ENCODE measurements at places on chromosomes 12 and 14.

- DNase-seq, result no peak
Observed at GRCh38 chr14:68820999-68821683, 28.3 kb upstream of the ZFP36L1 start.

- peak; percentile 62 for DNase-seq
Observed at GRCh38 chr12:30796313-30796780, 41.6 kb upstream of the CAPRIN2 start.

GRCh38 chr14:87989221-87989955 lies 3.6 kb downstream of the GALC start:
- no peak for DNase-seq

DNA sequence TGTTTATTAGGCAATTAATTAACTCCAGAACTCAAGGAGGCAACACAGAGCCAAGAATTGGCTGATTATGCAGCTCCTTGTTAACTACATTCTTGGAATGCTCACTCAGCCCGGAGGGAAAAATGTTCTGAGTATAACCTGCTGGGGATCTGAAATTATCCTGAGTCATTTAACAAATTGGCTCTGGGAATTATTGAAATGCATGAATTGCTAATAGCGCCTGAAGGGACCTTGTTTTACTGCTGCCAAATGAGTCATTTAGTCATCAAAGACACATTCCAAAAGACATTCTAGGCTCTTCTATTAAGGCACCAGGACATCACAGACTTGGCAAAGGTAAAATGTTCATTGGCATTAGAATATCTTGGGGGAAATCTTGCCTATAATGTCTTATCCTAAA lies 13.0 kb downstream of the TMEM52B start:
- DNase-seq, result peak; percentile 47

DNA sequence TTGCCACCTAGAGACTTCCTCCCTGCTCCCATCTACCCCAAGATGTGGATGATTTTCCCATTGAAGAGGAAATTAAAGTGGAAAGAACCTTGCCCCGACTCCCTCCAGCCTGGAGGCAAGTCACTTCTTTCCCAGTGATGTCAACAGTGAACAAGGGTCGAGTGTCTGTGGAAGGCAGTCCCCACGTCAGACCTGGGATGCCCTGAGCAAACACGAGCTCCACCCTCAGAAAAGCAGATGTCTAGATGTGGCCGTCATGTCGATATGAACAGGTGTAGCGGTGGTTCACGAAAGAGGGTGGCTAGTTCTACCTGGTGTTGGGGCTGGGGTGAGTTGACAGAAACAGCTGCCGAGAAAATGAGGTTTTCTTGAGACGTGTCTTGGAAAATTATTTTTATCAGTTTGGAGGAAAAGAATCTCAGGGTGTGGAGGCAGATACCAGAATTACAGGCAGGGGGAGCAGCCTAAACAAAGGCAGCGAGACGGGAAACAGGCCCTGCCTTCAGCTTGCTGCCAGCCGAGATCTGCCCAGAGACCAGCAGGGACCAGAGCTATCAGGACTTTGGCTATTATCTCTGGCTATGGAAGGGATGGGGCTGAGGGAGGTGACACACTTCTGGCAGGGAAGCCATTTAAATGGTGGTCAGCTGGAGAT lies 25.9 kb downstream of the SYNDIG1L start:
- DNase-seq, result peak; percentile 38

DNA sequence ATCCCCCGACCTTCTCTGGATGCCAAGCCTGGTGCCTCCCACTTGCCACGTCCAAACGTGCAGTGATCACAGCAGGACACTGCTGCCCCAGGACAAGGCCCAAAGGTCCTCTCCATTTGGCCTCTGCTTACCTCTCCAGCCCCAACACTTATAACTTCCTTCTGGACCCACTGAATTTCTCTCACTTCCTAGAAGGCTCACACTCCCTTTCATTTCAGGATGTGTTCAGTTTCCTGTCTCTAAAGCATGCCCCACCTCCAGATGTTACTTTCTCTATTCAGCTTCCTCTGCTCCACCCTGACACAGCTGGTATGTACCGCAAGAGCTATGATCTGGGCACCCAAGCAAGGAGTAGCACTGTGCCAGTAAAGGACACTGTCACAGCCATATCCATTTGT lies 33.0 kb downstream of the CDKL1 start:
- peak; percentile 36 for DNase-seq

DNA sequence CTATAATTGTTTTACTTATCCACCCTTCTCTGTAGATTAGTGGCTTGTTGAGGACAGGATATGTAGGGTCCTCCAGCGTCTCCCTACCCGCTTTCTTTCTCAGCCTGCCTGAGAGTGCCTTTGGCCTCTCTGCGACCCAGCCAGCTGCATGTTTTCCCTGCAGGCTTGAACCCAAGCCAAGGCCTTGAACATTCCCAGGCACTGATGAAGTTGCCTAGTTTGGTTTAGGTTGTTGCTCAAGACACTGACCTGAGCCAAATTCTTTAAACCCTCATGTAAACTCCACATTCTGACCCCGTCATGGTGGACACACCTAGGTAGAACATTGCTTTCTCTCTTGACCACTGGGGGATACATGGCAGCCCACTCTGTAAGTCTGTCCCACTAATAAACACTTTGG lies 33.4 kb upstream of the TXNRD1 start:
- peak; percentile 98 for DNase-seq

DNA sequence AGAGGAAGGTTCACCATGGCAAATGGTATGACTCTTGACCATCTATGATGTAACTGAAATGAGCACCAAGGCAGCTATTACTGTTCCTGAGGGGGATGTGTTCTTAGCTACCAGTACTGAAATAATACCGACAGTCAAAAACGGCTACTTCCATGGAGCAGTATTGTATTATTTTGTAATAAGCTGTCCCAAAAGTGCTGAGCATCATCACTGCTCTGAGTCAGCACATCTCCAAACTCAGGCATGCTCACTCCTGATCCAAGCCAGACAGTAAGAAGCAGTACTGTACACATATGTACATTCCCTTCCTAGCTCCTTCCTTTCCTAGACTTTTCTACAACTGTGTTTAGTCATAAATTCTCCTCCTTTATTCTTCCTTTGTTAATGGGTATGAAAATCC lies 8.6 kb downstream of the VTI1B start:
- DNase-seq, result peak; percentile 67

- no peak for DNase-seq
Observed at GRCh38 chr14:75371297-75371696, 56.5 kb upstream of the JDP2 start.

DNA sequence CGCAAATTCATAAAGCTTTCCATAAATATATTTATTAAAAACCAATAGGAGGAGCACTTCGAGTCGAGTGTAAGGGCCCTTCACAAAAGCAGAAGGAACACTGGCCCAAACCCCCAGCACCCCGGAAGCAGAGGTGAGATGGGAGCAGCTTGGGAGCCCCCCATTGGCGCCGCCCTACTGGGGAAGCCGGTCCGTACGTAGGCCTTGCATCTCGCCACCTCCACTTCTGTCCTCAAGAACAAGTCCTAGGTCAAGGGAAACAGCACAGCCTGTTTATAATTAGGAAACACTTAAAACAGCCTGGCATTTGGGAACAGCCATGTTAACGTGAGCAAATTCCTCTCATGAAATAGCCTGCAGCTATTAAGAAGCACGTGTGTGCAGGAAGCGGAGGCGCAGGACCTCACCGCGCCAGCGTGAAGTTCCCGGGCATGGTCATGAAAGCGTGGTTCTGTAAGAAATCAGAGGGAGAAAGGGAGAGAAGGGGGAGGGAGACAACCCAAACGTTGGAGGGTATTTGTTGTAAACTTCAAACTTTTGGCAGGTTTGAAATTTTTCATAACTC lies 7.7 kb downstream of the ANKRD9 start:
- no peak for DNase-seq

GRCh38 chr12:48019639-48020265 lies 15.5 kb upstream of the COL2A1 start:
- no peak for DNase-seq

DNA sequence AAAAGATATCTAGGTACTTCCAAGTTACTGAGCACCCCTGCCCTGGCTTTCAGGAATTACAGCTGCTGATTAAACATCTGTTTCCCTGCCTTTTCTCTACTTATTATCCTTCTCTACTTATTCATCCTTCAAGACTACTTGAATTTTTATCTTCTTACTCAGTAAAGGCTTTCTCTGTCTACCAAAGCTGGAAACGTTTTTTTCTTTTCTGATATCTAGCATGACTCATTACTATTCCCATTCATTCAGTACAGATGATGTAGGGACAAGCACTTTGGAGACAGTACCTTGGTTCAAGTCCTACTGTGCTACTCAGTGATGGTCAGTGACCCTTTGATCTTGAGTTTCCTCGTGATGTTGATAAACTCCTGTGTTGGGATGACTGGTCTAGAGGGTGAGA lies 848.7 kb downstream of the NRXN3 start:
- peak; percentile 65 for DNase-seq

GRCh38 chr14:70357985-70358384 lies 1.5 kb downstream of the COX16 start:
- DNase-seq, result no peak

- DNase-seq, result no peak
Observed at GRCh38 chr14:80930095-80930494, 11.4 kb downstream of the CEP128 start.

DNA sequence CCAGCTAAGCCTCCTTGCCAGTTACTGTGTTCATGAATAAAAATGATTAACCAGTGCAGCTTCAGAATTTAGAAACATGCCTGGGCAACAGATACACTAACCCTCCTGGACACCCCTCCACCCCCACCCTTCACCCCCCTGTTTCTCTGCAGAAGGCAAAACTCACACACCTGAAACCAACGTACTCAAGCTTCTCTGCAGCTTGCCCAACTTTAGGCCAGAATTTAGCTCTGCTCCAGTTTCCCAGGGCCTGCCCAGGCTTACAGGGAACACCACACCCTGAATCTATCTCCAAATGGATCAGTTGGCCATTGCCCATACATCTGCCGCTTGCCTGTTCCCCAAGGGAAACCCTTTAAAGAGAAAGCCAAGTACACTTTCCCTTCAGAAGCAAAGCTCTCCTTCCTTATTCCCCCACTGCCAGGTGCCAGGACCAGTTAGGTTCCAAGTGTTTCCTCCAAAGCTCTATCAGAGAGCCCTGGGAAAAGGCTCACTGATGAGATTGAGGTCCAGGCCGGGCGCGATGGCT lies 1.8 kb upstream of the SPPL3 start:
- DNase-seq, result no peak

DNA sequence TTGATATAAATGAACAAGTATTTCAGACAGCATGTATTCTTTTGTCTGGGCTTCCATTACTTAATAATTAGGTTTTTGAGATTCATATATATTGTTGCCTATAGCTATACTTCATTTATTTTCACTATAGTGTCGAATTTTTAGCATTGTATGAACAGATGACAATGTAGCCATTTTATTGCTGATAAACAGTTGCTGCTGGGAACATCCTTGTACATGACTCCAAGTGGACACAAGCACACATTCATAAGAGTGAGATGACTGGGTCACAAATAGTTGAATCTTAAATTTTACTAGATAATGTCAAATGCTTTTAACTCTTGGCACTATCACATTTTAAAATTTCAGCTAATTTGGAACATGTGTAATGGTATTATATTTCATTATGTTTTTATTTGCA lies 19.3 kb upstream of the PHC1 start:
- DNase-seq, result no peak

- DNase-seq, result no peak
Observed at GRCh38 chr14:103729496-103730448, 14.2 kb downstream of the ZFYVE21 start.

- no peak for DNase-seq
Observed at GRCh38 chr14:66330916-66331315, 155.3 kb upstream of the CCDC196 start.

DNA sequence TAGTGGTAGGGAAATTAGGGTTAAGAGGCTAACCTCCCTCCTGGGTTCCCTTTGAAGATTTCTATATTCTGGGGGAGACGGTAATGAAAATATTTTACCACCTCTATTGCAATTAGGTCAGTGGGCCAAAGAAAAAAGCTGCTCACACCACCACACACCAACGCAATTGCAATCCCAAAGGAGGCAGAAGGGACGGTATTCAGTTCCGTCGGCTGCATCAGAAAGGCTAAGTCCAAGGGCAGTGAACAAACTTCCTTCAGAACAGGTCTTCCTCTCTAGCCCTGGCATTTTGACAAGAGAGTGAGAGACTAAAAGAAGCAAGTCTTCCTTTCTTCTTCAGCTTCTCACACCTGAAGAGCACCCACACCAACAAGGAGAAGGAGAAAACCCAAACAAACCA lies 51.2 kb downstream of the OTX2 start:
- DNase-seq, result no peak

DNA sequence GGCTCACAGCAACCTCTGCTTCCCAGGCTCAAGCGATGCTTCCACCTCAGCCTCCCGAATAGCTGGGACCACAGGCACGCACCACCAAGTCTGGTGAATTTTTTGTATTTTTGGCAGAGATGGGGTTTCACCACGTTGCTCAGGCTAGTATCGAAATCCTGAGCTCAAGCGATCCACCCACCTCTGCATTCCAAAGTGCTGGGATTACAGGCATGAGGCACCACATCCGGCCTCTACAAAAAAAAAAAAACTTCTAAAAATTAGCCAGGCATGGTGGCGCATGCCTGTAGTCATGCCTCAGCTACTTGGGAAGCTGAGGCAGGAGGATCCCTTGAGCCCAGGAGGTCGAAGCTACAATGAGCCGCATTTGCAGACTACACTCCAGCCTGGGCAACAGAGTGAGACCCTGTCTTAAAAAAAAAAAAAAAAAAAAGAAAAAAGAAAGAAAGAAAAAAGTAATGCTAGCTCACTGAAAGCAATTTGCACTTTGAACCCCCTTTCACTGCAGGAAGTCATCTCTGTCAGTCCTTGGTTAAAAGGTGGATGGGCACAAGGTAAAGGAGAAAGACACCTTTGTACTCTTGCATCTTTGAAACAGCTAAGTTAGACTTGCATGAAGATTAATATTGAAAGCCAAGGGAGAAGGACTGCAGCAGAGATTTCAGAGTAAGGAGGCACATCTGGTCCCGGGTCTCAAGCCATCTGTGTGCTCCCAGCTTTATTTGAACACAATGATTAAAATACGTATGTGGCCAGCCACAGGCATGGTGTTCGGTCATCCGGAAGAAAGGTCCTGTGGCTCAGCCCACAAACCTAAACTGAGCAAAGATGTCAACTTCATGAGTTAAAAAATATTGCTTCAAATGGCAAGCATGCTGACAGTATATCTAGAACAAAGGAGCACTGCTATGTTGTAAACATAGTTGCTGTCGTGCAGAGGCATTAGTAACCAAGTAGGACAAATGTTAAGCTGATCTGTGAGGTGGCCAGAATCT lies 103.8 kb upstream of the HMGA2 start:
- peak; percentile 61 for DNase-seq

DNA sequence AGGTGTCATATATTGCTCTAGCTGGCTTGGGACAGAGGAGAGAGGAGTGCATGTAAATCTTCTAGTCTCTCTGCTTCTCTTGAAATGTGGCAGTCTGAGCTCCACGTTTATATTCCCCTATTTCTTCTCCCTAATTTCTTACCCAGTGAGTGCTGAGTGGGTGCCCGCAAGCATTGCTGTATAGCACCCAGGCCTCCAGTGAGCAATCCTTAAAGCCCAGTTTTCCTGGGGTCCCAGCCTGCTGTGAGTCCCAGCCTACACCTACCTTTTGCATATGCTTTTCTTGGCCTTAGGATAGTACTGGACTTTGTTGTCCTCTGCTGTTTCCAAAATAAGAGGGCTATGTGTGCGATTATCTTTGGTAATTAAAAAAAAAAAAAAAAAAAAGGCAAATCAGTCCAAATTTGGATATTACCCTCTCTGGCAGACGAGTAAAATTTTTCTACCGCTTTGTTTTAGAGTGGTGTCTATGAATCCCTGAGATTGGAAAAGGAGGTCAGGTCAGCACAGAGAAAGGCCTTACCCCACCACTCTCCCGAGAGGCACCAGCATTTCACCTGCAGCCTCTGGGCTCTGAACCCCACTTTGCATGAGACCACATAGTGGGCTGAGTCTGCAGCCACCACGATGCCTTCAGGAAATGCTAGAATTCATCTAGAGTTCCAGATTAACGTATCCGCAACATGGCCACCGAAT lies 1.1 kb downstream of the MGST1 start:
- DNase-seq, result peak; percentile 33

All from choroid plexus epithelial cell (primary cell).